ENCODE measurements at places on chromosomes 12 and 14.

DNA sequence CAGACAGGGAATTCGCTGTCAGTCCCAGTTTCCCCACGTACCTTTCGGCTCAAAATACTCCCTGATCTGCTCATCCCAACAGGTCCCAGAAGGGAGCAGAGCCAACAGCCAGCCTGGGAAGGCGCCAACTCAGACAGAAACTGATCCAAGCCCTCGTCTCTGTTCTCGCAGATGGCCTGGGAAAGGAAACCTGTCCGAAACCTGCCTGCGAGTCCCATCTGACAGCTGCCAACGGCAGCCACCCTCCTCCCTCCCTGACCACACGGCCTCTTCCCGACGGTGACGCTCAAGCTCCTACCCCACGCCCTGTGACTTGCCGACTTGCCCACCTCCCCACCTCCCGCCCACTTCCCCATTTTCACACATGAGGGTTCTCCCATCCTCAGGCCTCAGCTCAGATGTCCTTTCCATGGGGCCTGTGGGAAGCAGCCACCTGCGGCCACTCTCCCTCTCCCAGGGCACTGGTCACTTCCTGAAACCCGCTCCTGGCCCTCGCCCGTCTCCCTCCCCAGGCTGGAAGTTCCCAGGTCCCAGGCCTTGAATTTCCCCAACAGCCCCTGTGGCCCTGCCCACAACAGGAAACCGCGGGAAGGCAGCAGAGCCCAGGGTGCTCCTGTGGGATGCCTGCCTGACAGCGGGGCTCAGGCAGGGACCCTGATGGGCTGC lies 60.9 kb upstream of the FBRSL1 start:
- DNase-seq, result peak; percentile 66

- no peak for DNase-seq
Observed at GRCh38 chr12:24270464-24270863, 321.0 kb upstream of the SOX5 start.

DNA sequence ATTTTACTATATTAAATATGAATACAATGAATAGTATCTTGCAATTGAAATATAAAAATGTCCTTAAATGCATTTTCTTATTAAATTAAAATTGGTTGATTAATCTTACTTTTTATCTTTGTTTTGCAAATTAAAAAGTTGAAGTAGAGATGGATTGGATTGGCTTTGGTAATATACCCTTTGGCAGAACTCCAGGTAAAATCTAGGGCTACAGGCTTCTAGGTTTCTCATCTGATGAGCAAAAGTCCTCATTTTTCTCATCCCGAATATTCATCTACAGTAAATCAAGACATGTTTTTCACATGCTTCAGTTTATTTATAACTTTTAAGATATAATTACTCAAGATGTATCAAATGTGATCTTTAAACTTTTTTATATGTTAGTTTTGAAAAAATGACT lies 2.2 kb downstream of the PTPRR start:
- DNase-seq, result no peak

DNA sequence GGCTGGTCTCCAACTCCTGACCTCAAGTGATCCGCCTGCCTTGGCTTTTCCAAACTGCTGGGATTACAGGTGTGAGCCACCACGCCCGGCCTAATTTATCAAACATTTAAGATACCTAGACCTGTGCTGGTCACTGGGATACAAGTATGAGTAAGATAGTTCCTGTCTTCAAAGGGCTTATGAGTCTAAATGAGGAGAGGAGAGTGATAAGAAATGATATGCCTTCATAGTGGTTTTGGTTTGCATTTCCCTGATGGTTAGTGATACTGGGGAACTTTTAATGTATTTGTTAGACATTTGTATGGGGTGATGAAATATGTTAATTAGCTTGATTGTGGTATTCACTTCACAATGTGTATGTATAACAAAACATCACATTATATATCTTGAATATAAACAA lies 21.2 kb downstream of the TMED10 start:
- no peak for DNase-seq

DNA sequence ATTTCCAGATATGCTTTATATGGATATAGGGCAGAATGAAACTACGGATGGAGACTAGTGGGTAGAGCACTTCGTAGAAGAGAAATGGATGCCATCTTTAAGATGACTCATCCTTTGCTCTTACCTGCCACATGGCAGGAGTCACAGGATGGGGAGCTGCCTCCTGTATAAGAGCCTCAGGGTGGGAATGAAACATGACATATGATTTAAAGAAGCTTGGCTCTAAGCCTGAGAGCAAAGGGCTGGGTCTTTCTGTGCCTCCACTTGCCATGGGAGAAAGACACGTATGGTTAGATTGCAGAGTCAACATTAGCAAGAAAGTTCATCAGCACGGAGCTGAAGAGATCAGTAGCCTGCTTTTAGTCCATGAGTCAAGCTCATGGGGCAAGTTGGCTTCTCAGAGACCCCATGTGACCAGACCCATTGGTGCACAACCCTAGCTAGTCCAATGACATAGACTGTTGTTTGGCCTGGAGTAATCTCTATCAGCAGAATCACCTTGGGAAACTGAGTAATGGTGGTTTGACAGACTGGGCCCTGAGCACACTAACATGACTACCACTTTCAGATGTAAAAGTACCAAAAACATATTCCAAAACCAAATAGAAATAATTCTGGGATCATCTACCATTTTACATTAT lies 38.1 kb upstream of the IL22 start:
- no peak for DNase-seq

- DNase-seq, result no peak
Observed at GRCh38 chr14:63478437-63478852, 64.7 kb downstream of the PPP2R5E start.
